Neuronal stem cell (in vitro differentiated cells): ENCODE measurements at places on chromosomes 11 and 22.

- no peak for DNase-seq
Measured at GRCh38 chr22:12697441-12697840, 2830.6 kb upstream of the OR11H1 start.

- DNase-seq = no peak
Measured at GRCh38 chr11:78290293-78291176, 101.8 kb downstream of the USP35 start.

DNA sequence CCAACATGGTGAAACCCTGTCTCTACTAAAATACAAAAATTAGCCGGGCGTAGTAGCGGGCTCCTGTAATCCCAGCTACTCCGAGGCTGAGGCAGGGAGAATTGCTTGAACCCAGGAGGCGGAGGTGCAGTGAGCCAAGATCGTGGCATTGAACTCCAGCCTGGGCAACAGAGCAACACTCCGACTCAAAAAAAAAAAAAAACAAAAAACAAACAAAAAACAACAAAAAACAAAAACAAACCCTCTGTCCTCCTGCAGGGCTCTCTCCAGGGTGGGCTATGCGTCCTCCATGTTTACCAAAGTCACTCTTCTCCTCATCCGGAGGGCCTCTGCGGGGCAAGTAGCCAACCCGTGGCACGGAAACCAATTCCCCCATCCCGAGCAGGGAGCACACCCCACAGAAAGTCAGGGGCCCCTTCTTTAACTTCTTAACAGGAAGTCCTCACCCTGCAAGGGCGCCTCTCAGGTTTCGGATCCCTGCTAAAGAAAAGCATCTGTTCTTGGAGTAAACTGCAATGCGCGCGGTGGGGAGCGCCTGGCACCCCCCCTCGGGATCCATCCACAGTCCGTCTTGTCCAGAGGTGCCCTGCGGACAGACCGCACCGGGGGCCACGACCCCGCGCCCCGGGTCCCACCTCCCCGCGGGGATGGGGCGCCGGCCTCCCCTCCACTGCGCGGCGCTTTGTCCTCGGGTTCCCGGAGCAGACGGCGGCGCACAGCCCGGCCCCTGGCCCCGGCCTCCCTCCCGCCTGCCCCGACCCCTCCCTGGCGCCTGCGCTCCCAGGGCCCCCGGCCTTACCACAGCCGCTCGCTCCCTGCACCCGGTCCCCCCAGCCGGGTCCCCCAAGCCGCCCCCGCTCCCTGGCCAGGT is 712 bp downstream of the CERK start:
- no peak for DNase-seq

DNA sequence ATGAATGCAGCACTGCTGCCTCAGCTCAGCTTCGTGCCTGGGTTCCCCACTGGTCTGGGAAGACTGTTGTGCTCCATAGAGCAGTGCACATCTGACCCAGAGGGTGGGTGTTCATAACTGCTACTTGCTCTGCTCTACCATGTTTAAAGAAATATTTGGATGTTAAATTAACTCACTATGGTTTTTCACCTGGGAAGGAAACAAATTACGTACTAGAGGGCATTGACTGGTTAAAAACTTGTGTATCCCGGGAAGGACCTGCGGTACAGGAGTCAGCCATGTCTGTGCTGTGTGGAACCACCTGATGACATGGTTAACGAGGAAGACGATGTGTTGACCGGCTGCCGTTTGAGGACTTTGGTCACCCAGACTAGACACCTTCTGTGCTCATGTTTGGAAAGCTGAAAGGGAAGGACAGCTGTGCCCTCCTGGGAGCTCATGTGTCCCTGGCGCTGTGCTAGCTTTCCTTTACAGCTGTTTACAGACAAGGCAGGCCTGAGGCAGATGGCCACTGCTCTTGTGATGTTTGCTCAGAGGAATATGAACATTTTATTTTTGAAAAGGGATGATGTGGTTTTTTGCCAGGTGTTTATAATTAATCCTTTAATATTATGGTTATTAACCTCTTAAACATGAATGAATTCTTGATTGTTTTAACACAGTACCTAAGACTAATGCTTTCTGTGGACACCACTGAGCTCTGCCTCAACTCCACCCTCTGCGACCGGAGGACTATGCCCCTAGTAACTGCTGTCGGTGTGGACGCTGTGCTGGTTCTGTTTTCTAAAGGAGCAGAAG is 14.3 kb upstream of the AIFM3 start:
- DNase-seq = no peak
